Thyroid gland (tissue), 4 donors: ENCODE measurements at places on chromosomes 7 and 10. TPM values are rescaled to one million over a fixed set of nuclear protein-coding genes. Genes with fewer than 3 reads are reported as not detected.
A peak's percentile ranks its signal among the peaks of the same experiment; 100 is the strongest.

- no peak overlapping the region for H3K27ac ChIP-seq
These were observed 8.2 kb upstream of the AGR3 start for GRCh38 chr7:16889851-16890415.

GRCh38 chr7:33457039-33457438 is 327.7 kb downstream of the BBS9 start:
- no peak overlapping the region for H3K4me3 ChIP-seq
- H3K4me1 ChIP-seq = no peaks in the 10 kb centered on the region
- no peaks in the 10 kb centered on the region for H3K36me3 ChIP-seq
- no peak for DNase-seq
- H3K27ac ChIP-seq = no peak overlapping the region

GRCh38 chr10:119209035-119209735 is 1.8 kb downstream of the GRK5 start:
- peak overlapping the region; percentile 18 for H3K27ac ChIP-seq
- peaks cover 49% of the 10 kb centered on the region for H3K4me1 ChIP-seq
- peak; percentile 60 for DNase-seq
- peak overlapping the region; percentile 63 for H3K4me3 ChIP-seq

GRCh38 chr10:47070541-47070940 is 159.3 kb downstream of the PTPN20 start:
- no peak overlapping the region for H3K27ac ChIP-seq
- H3K4me1 ChIP-seq = no peaks in the 10 kb centered on the region
- H3K27me3 ChIP-seq = no peaks in the 10 kb centered on the region
- no peak for DNase-seq

Gene AIFM2
- 30.8 TPM for total RNA-seq

Gene LIPM
- not detected for total RNA-seq
